ENCODE measurements at places on chromosomes 7 and 10.

- no peak for DNase-seq
Measured at GRCh38 chr10:91602868-91603568, 29.9 kb downstream of the PPP1R3C start.

GRCh38 chr7:90169891-90170290 lies 15.6 kb downstream of the STEAP1 start:
- no peak for DNase-seq

GRCh38 chr10:4129866-4130477 lies 345.0 kb upstream of the KLF6 start:
- DNase-seq, result no peak

DNA sequence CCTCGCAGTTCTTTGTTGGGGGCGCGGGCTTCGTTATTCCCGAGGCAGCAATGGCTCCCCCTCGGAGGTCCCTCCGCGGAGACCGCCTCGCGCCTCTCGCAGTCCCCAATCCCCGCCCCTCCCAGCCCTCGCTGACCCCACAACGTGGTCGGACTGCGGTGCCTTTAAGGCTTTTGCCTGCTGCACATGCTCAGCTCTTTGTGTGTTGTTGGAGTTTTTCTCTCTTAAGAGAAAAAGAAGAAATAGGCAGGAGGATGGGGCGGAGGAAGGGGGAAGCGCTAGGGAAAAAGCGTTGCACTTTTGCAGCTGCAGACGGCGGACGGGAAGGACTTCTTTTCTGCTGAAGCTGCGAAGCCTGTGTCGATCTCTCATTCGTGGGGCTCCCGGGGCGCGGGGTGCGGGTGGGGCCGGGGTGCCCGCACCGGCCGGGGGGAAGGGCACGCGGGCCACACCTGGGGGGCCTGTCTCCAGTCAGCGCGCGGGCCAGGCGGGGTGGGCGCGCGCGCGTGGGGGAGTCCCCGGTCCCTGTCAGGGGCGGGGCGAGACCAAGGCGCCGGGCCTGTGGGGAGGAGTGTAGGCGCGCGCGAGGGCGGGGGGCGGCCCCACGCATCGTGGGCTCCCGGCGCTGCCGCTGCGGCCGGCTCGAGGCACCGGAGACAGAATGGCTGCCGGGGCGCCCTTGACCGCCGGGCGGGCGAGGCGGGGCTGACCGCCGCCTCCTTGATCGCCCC lies 445 bp upstream of the ATRNL1 start:
- DNase-seq, result peak; percentile 20

DNA sequence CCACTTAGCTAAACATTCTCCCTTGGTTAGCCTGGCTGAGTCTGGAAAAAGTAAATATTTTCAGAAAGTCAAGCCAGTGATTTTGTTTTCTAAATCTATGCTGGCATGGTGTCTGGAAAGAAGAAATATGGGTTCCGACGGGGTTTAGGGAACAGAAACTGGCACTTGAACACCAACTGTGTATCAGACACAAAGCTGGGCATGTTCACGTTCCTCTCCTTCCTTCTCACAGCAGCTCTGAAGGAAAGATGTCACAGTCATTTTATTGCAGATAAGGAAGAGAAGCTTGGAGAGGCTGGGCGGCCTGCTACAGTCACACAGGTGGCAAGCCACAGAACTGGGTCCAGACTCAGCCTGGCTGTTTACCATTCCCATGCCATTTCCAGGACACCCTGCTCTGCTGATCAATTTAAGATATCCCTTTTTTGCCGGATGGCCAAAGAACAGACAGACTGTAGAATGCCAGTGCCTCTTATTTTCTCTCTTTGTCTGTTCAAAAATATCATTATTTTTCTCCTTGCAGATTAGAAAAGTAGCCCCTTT lies 118.8 kb downstream of the HERPUD2 start:
- no peak for DNase-seq

GRCh38 chr10:110993024-110993693 lies 73.8 kb downstream of the SHOC2 start:
- peak; percentile 4 for DNase-seq

- DNase-seq, result no peak
Measured at GRCh38 chr10:47190301-47190700, 109.7 kb upstream of the GDF10 start.

DNA sequence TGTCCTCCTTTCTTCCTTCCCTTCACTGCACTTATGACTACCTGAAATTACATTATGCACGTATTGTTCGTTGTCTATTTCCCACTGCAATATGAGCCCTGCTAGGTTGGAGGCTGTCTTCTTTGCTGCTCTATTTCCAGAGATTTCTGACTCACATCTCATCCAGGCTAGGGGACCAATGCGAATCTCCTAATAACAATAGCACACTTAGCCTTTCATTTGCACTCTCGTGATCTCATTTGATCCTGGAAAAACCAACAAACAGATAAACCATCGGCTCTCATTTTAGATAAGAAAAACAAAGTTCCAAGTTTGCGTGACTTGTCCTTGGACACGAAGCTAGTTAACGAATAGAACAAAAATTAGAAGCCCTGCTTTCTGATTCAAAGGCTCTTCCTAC lies 1.4 kb downstream of the ZNF438 start:
- DNase-seq, result no peak

- no peak for DNase-seq
Measured at GRCh38 chr7:140635345-140635744, 5.3 kb downstream of the DENND2A start.

DNA sequence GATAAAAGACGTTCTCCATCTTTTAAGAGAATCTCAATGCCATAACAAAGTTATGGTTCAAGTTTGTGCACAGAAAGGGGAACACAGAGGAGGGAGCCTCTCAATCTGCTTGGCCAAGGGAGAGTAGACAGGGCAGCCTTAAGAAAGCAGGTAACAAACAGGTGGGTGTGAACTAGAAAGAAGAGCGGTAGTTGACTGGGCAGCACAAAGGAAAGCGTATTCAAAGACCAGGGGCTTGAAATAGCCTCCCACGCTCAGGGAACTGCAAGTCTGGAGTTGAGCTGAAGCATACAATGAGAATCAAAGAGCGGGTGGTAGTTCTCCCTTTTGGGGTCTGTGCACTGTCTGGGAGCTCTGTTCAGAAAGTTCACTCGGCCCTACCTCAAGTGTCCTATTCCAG lies 18.9 kb upstream of the MACC1 start:
- no peak for DNase-seq

- no peak for DNase-seq
Measured at GRCh38 chr10:1737222-1738061, at the start of gene ADARB2. Gene ADARB2 (minus strand): TSS chr10:1737525.

DNA sequence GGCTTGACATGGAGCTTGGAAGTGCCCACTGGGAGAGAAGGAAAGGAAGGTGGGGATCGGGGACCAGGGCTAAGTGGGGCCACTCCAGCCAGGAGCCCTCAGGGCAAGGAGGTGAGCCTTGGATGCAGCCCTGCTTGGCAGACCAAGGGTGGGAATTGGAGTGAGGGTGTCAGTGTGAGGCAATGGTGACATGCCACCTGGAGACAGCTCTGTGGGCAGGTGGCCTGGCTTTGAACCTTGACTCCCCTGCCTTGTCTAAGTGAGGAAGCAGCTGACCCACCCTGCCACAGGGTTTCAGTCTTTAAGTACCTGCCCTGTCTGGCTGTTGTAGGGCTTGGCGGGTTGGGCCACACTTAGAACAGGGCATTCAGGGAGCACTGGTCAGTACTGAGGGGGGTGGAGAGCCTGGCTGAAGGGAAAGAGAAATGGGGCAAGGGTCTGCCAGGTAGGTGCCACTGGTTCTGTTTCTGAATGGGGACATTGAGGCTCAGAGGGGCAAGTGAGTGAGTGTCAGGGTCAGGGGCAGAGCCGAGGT lies 4.8 kb downstream of the RAMP3 start:
- DNase-seq, result no peak

- no peak for DNase-seq
Measured at GRCh38 chr7:155352076-155352752, 54.5 kb downstream of the INSIG1 start.

DNA sequence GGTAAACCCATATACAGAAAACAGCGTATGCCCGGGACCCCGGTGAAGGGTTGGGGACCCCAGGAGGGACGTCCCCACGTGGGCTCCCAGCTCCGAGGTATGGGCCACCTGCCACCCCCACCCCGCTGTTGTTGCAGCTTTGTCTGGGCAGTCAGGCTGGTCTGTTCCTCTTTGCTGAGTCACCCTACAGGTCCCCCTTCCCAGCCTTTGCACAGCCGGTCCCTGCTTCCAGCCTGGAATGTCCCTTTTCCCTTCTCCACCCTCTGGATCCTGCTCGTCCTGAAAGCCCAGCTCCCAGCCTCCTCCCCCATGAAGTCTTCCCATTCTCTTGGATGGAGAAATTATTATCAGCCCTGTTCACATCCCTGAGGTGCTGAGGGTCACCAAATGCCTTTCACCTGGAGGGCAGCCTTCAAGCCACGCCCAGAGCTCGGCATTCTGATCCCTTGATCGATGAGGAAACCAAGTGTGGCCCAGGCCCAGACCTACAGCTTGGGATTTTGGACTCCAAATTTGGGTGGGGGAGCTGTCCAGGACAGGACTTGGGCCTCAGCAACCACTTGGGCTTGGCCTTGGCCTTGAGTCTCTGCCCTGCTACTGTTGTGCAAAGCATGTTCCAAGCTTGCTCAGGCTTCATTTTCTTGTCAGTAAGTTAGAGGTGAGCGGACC lies 2.6 kb downstream of the CLDN4 start:
- no peak for DNase-seq

DNA sequence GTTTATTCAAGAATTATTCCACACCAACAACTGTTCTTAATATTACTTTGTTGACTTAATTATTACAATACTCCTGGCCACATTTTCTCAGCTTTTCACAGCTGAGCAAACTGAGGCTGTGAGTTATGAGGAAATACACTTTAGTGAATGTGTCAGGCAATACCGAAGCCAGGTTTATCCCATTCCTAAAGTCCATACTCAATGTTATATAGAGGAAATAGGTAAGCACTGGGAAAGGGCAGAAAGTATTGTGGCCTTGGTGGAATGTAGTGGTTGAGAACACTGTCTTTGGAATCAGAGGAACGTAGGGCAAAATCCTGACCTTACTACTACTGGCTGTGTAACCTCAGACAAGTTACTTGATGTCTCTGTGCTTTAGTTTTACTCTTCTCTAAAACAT lies 110.8 kb downstream of the CD36 start:
- no peak for DNase-seq

GRCh38 chr7:41163991-41164390 lies 538.9 kb downstream of the INHBA start:
- no peak for DNase-seq
